ENCODE measurements at places on chromosomes 13 and 19.

- DNase-seq, result no peak
Measured at GRCh38 chr19:19379527-19379926, 25.9 kb upstream of the GATAD2A start.

- DNase-seq, result peak; percentile 74
Measured at GRCh38 chr19:18967358-18968146, 26.5 kb upstream of the HOMER3 start.

DNA sequence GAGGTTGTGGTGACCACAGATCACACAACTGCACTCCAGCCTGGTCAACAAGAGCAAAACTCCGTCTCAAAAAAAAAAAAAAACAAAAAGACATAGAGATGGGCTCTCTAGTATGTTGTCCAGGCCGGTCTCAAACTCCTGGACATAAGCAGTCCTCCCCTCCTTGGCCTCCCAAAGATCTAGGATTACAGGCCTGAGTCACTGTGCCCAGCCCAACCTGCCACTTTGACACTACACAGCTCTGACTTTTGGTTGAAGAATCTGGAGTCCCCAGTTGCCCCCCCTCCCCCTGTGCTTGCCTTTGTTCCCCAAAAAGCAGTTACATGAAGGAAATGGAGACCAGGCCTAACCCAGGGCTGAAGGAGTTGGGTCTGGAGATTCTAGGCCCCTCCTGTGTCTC is 12.9 kb downstream of the CARM1 start:
- no peak for DNase-seq

- no peak for DNase-seq
Measured at GRCh38 chr19:46573679-46574498, 27.2 kb upstream of the CALM3 start.

All from left lobe of liver (tissue), 2 donors.